Chondrocyte (in vitro differentiated cells): ENCODE measurements at places on chromosomes 1 and 21. TPM values are rescaled to one million over a fixed set of nuclear protein-coding genes. Genes with fewer than 3 reads are reported as not detected.

GRCh38 chr1:44500181-44501046 is 95.4 kb downstream of the RNF220 start:
- DNase-seq: no peak

DNA sequence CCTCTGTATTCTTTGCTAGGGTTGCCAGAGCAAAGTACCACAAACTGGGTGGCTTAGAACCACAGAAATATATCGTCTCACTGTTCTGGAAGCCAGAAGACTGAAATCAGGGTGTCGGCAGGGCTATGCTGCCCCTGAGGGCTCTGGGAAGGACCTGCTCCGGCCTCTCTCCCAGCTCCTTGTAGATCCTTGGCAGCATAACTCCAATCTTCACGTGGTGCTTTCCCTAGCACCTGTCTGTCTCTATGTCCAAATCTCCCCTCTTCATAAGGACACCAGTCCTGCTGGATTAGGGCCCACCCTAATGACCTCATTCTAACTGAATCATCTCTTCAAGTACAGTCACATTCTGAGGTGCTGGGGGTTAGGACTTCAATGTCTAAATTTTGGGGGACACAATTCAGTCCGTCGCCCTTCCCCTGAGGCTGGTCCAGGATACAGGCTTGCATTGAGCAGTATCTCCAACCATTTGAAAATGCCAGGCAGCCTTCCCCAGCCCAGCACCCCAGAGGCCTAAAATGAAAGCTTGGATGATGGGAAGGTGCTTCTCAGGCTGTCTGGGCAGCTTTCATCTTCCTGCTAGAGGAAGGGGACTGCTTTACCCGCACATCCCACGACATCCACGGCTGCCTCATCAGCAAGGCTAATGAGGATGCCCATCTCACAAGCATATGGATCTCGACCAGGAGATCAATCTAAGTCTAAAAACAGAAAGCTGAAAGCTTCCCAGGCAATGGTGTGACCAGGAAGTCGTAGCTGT is 24.7 kb downstream of the TRIM67 start:
- no peak for DNase-seq

DNA sequence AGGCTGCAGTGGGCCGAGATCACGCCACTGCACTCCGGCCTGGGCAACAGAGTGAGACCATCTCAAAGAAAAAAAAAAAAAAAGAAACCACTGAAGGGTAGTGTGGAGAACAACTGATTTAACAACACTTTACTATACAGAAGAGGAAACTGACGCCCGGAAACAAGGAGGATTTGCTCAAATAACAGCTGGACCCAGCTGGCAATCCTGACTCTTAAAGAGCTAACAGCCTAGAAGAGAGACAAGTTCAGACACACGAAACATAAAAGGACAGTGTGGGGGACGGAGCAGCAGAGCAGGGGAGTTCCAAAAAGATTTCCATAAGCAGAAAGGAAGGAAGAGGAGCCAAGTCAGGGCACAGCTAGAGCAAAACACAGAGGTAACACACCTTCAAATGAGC is 4.4 kb downstream of the ECHDC2 start:
- DNase-seq: no peak

Gene TCEANC2
- total RNA-seq: 3.6 to 4.8 TPM (median 3.9 TPM) in 3 replicates
